NCI-H187 (cell line): ENCODE measurements at places on chromosomes 11 and 22.

GRCh38 chr11:68946416-68947090, 34.2 kb downstream of the MRGPRD start:
- no peak for DNase-seq

DNA sequence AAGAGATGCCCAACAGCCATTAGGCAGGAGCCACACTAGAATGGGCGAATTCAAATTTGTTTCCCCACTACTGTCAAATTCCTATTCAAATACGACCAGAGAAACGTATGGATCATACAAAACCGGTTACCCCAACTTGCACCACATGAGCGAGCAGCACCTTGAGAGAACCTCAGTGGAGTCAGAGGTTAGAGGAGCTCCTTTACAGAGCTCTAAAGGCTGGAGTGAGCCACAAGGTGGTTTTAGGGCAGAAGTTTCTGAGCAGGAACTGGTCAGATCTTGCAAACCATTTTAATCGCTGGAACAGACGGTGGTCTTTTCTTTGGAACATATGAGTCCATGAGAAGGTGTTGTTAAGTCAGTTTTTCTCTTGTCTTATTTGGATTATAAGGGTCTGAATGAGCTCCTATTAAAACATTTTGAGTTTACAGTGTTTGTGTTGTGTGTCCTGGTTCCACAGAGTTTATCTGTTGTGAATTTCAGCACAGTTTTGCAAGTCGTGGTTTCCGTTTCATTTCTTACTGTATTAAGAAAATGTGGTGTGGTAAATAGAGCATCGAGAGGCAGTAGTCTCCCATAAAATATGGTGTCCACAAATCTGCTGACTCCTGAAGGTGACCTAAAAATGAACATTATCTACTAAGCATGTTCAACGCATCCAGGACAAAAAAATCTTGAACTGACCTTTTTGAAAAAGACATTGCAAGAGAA, 471.7 kb downstream of the NTM start:
- no peak for DNase-seq

DNA sequence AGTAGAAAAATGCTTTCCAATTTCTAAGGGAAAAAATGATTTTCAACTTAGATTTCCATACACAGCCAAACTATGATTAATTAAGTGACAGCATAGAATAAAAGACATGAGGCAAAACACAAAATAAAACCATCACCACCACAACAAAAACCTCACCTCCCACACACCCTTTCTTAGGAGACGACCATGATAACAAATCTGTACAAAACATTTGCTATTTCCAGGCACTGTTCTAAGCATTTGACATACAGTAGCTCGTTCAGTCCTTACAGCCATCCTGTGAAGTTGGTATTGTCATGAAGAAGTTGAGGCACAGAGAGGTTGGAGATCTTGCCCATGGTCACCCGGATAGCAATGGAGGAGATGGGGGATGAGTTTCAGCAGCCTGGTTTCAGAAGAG, 8.7 kb downstream of the SPI1 start:
- DNase-seq = no peak

DNA sequence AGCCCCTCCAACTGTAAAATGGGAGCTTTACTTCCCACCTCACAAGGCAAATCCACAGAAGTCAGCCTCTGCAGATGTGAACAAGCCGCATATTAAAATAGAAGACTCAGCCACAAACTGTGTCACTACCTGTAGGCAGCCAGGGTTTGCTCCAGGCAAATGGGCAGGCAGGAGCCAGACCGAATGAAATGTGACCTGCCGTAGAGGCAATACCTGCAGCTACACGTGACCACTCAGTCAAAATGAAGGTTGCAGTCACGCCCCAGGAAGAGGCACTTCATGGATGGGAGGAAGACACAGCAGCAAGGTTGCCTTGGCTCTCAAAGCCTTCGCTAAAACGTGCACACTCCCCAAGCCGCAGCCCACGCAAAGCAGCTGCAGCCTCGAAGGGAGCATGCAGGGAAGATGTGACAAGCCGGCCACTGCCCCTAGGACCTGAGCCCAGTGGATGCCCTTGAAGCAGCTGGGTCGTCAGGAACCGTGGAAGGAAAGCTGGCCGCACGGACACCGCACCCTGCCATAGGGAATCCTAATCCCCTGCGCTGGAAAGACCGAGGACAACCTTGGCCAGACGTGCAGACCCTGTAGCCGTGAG, 53.1 kb downstream of the SHANK2 start:
- DNase-seq = no peak

GRCh38 chr11:35154952-35155351, 16.0 kb downstream of the CD44 start:
- no peak for DNase-seq
